SK-N-DZ (cell line): ENCODE measurements at places on chromosomes 4 and X.
A peak's percentile ranks its signal among the peaks of the same experiment; 100 is the strongest.

- DNase-seq, result no peak
Observed at GRCh38 chr4:97582890-97583289, 560.4 kb downstream of the STPG2 start.

DNA sequence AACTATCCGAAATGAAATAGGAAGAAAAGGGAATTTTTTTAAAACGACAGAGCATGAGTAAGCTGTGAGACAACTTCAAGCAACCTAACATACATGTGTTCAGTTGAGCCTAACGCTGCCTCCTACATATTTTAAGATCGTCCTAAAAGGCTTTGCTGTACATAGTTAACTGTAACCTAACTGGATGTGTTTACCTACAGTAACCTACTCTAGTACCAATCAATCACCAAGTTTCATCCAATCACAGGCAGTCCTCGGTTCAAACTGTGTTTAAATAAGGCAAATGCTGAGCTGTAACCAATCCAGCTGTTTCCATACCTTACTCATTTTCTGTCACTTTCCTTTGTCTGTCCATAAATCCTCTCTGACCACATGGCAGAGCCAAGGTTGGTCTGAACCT lies 17.1 kb downstream of the RCHY1 start:
- no peak for DNase-seq

DNA sequence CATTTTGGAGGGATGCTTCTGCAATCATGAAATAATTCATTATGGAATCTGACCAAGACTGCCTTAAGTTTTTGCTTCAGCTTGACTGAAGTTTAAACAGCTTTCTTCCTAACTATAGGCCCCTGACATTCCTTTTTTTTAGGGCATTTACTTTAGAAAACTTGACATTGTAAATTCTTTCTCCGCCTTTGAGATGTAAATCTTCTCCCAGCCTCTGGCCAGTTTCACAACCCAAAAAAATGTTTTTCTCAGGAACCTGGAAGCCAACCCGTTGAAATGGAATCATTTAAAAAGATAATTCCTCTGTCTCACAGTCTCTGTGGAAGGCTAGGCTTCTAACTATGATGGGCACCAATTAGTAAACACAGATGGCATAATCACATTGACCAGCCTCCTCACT lies 710.4 kb upstream of the PABPC4L start:
- DNase-seq, result no peak

DNA sequence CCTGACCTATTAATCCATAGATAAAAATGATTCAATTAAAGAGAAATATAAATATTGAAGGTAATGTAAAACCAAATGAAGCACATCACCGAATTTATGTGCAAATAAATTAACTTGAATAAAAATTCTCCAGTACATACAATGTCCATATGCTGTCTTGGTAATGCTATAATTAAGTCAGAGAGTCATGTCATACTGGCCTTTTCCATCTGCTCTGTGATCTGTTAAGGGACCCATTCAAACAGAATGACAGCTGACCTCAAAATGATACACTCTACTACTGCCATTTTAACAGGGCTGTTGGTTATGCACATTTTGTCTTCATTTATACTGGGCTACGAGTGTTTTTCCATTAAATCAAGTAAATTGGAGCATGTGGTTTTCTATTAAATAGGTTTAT lies 99.3 kb downstream of the TEX13A start:
- peak; percentile 2 for DNase-seq

DNA sequence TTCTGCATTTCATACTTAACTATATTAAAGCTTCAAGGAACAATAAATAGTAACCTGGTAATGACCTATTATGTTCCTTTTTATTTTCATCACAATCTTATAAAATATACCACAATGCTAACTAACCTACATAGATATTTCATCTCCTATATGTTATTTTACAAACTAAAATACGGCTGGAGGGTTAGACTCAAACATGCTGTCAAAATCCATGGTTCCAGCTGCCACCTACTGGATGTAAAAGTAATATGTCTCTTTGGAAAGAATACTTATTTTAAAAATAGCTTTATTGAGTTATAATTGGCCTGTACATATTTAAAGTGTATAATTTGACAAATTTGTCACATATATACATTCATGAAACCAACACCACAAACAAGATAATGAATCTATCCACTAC lies 15.0 kb downstream of the RGN start:
- DNase-seq, result peak; percentile 30

DNA sequence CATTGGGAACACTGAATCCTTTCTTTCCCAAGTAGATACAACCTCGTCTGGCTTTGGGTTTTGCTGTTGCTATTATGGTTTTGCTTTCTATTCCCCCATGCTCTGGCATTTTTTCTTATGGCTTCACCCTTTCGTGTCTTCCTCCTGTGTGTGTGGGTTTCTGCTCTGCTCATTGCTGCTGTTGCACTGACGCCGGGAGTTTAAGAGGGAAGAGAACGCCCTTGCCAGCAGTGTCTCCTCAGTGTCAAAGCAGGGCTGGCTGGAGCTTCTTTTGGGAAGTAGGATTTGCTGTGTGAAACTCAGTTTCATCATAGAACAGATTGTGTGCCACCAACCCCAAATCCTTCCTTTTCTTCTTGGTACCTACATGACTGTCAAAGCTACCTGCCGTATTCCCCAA lies 63.7 kb downstream of the CLDN22 start:
- DNase-seq, result no peak

DNA sequence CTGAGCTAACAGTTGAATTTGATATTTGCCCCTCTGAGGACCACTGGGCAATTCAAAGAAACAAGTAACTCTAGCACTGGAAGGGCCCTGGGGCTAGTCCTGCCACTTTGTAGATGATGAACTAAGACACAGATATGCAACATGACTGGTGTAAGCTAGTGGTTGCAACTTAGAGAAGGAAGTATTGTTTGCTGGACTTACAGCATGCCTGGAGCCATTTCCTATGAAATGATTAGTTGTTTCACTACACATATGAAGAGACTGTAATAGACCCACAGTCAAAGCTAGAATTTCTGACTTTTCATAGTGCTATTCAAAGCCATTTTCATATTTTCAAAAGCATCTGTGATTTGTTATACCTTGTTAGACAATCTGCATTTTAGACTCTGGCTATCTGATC lies 96.2 kb downstream of the TSPAN7 start:
- DNase-seq, result no peak

DNA sequence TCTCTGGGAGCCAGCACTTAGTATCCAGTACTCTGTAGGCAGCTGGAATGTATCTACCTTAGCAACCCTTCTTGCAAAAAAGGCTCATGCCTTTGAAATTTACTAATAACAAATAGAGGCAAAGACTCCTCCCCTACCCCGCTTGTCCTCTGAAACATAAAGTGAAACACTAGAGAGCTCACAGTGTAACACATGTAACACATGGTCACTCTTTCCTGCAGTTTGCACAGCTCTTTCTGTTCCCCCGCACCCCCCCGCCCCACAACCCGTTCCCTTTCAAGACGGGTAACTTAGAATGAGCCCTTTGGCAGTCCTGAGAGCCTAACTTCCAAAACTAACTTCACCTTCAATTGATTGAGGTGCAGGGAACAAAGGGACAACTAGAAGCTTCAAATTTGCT lies 6.0 kb upstream of the BCORL1 start:
- no peak for DNase-seq

DNA sequence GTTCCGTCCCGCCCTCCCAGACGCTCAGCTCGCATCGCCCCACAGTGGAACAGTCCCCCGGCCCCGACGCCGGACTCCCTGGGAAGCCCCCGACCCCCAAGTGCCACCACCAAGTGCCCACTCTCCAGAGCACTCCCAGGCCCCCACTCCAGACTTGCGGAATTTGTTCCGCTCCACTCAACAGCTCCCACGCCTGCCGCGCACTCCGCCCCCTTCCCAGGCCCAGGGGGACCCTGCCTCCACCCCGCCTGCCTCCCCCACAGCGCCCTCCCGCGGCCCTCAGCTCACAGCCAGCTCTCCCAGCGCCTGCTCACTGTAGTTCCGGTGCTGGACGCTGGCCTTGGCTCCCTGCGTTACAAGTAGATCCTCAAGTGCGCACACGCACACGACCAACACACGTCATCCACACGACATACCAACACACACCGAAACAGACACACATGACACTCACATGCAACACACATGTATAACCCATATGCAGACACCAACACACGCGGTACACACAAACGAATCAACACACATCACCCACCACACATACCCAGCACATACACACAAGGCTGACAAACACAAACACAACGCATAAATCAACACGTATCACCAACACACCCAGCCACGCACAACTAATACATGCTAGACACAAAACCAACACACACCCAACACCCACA lies 8.0 kb downstream of the MSX1 start:
- DNase-seq, result peak; percentile 36

DNA sequence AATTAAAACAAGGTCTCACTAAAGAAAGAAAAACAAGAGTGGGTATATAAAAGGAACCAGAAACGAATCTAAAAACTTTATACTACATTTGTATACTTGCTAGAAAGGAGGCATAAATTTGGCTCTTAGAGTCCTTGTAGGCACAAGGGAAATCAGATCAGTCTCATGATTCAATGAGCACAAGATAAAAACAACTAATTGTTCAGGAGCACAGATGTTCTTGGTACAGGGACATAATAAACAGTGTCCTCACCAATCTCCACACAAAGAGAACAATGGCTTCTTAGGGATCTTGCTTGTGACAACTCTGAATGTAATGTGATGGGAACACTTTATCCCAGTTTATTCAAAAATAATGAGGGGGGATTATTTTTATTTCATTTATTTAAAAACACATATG lies 28.3 kb downstream of the TMEM144 start:
- DNase-seq, result no peak

DNA sequence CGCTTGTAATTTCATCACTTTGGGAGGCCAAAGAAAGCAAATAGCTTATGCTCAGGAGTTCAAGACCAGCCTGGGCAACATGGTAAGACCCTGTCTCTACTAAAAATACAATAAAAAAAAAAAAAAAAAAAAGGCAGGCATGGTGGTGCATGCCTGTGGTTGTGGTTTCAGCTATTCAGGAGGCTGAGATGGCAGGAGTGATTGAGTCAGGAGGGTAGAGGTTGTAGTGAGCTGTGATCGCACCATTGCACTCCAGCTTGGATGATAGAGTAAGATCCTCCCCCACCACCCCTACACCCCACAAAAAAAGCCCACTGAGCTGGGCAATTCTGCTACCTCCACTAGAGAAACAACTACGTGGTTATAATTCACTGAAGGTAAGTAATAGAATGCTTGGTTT lies 118.8 kb upstream of the PCDH18 start:
- no peak for DNase-seq

DNA sequence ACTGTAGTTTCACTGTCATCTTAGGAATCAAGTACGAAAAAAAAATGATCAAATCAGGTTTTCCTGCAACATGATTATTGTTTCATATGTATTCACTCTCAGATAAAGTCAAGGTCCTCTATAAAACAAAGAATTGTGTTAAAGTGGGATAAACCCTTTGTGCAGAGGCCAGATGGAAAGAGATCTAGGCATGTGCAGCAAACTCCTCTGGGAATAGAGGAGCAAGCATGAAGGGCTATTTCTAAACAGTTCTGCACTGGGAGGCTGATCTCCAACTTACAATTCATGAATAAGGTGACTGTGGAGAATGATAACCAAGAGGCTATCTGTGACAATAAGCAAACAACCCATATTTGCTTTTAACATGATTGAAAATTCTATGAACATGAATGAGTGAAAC lies 2.4 kb upstream of the WDFY3 start:
- DNase-seq, result peak; percentile 23

DNA sequence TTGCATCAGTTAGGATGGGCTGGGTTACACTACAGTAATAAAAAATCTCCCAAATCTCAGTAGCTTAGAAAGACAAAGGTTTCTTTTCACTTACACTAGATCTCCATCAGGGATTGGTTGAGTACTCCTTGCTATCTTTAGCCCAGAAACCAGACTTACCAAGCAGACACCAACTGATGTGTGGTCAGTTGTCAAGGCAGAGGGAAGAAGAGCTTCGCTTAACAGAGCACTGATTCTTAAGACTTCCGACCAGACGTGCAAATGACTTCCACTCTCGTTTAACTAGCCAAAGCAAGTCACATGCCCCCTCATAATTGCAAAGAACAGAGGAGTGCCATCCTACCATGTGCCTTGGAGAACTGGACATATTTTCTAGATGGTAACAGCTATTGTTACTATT lies 5.7 kb upstream of the ZNF518B start:
- DNase-seq, result no peak

GRCh38 chr4:10161146-10161545 lies 44.5 kb upstream of the WDR1 start:
- no peak for DNase-seq

GRCh38 chr4:156620786-156621185 lies 350.8 kb downstream of the PDGFC start:
- no peak for DNase-seq

GRCh38 chr4:105196523-105197145 lies 50.0 kb downstream of the TET2 start:
- no peak for DNase-seq

DNA sequence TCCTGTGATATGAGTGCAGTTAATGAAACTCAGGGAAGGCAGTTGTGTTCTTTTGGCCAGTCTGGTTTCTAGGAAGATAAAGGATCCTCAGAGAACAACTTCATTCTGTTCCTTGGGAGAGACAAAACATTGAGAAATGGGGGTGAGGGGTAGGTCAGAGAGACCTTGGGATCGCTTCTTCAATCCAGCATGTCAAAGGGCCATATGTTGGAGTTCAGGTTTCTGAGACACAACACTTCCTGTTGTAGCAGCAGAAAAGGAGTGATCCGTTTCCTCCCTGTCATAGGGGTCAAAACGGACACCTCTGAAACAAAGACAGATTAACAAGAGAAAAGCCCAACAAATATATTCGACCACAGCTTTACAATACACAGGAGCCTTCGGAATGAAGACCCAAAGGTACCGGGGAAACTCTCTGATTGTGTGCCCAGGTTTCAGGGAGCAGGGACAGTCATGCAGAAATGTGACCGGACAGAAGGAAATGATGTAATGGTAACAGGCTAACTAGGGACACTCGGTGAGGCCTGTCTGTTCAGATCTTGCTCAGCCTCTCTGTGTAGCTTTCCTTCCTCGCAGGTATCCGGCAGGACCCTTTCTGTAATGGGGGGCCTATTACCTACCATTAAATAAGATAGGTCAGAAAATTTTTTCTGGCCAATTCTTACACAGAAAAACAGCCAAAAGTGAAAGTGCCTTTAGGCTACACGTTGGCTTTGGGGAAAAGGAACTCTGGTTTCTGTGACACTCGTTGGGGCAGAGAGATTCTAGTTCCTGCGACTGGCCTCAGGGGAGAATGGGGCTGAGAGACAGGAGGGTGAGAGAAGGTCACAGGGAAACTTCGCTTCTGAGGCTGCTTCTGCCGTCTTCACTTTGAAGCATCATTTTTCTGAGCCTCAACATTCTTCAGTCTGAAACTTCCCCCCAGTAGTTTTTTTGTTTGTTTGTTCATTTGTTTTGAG lies 103.3 kb upstream of the TLR3 start:
- DNase-seq, result no peak

GRCh38 chr4:129578336-129578735 lies 482.4 kb downstream of the C4orf33 start:
- DNase-seq, result no peak
